ENCODE measurements at places on chromosomes 12 and 14. TPM values are rescaled to one million over a fixed set of nuclear protein-coding genes. Genes with fewer than 3 reads are reported as not detected.

CLEC4A gene
- not detected for total RNA-seq

PTPRO gene
- total RNA-seq, result 0.28 TPM

SMCO2 gene
- total RNA-seq, result 0.55 TPM

PGF gene
- 0.35 TPM for total RNA-seq

GRCh38 chr12:116027551-116027821 lies 250.0 kb downstream of the MED13L start:
- H3K36me3 ChIP-seq, result peaks cover 5% of the 10 kb centered on the region
- peaks cover 28% of the 10 kb centered on the region for H3K4me1 ChIP-seq
- H3K27ac ChIP-seq, result no peak overlapping the region
- no peak overlapping the region for H3K4me3 ChIP-seq

- H3K4me3 ChIP-seq, result peak overlapping the region; percentile 96
- peak overlapping the region; percentile 98 for H3K27ac ChIP-seq
- no peaks in the 10 kb centered on the region for H3K27me3 ChIP-seq
- peaks cover 25% of the 10 kb centered on the region for H3K36me3 ChIP-seq
- peaks cover 58% of the 10 kb centered on the region for H3K4me1 ChIP-seq
Measured at GRCh38 chr14:68794851-68795596, 2.2 kb upstream of the ZFP36L1 start.

DNA sequence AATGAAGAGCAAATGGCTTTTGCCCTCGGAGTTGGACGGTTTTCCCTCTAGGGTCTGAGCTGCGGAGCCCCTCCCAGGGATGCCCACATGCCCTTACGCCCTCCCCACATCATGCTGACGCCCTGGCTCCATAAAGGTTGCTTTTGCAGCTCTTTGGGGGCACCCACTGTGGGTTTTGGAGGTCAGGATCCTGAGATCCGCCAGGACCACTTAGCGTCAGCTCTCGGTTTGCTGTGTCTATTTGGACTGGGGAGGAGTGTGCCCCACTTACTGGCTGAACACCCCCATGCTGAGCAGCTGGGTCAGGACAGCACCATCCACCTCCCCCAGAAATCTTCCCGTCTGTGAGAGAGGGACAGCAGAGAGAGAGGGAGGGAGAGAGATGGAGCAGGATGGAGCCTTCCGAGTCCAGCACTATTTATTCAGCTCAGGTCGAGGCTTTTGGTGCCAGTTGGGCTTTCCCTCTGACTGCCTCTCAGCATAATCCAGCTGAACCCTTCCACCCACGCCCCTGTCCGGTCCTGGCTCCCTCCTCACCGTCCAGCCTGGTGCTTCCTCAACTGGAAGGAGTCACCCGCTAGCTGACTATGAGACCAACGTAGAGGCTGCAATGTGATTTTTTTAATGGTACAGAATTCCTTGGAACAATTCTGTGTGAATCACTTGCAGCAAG lies 18.9 kb upstream of the LRTM2 start:
- no peak overlapping the region for H3K4me3 ChIP-seq
- H3K4me1 ChIP-seq, result peaks cover 8% of the 10 kb centered on the region
- H3K27ac ChIP-seq, result no peak overlapping the region
- DNase-seq, result no peak

GRCh38 chr14:64704143-64704742 lies at the start of gene PLEKHG3:
Gene PLEKHG3 (plus strand): TSS chr14:64704424. CDS start chr14:64727632, 23,208 bp downstream.
- peak within 1 kb of the TSS; percentile 80 for H3K4me3 ChIP-seq
- peaks cover 45% of the 10 kb centered on the region for H3K27me3 ChIP-seq
- peak; percentile 45 for DNase-seq
- H3K4me1 ChIP-seq, result peaks cover 35% of the 10 kb centered on the region
- no peaks in the 10 kb centered on the region for H3K36me3 ChIP-seq

GRCh38 chr14:97270308-97270707 lies 473.1 kb downstream of the VRK1 start:
- no peak overlapping the region for H3K4me3 ChIP-seq
- H3K4me1 ChIP-seq, result peaks cover 24% of the 10 kb centered on the region
- no peaks in the 10 kb centered on the region for H3K27me3 ChIP-seq
- H3K27ac ChIP-seq, result no peak overlapping the region
- DNase-seq, result no peak
- H3K36me3 ChIP-seq, result no peaks in the 10 kb centered on the region

- no peaks in the 10 kb centered on the region for H3K36me3 ChIP-seq
- no peak overlapping the region for H3K27ac ChIP-seq
- H3K27me3 ChIP-seq, result no peaks in the 10 kb centered on the region
- H3K4me3 ChIP-seq, result no peak overlapping the region
Measured at GRCh38 chr14:84882830-84883229, 647.1 kb upstream of the FLRT2 start.

Data from activated T-cell treated with anti-CD3 and anti-CD28 coated beads, Interleukin-2, amount 50 U/mL, for 72 hours (primary cell).